NCI-H510A (cell line): ENCODE measurements at places on chromosomes 4 and X.

GRCh38 chr4:57191523-57192034 is 81.4 kb upstream of the IGFBP7 start:
- no peak for DNase-seq

DNA sequence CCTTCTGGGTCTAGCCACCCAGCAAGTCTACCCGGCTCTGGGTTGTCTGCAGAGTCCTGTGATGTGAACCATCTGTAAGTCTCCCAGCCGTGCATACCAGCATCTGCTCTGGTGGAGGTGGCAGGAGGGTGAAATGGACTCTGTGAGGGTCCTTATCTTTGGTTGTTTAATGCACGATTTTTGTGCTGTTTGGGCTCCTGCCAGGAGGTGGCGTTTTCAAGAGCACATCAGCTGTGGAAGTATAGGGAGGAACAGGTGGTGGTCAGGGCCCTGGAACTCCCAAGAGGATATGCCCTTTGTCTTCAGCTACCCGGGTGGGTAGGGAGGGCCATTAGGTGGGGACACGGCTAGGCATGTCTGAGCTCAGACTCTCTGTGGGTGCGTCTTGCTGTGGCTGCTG is 66.5 kb upstream of the ZFP42 start:
- no peak for DNase-seq

GRCh38 chr4:70844180-70844579 is 4.5 kb upstream of the GRSF1 start:
- no peak for DNase-seq

DNA sequence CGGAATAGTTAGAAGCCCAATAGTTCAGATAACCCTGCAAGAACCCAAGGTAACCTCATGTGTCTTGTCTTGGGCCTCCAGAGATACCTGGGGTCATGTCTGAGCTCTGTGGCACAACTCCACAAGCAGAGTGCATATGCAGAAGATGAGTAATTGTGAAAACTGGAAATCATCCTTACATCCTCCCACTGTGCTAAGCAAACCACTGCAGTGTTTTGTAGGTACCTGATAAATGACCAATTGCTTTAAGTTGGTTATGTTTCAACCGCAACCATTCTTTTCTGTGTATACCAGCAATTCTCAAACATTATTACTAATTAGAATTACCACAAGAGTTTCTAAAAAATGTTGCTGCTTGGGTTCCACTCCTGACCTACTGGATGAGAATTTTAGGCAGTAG is 73.2 kb downstream of the CBLL2 start:
- DNase-seq, result no peak

DNA sequence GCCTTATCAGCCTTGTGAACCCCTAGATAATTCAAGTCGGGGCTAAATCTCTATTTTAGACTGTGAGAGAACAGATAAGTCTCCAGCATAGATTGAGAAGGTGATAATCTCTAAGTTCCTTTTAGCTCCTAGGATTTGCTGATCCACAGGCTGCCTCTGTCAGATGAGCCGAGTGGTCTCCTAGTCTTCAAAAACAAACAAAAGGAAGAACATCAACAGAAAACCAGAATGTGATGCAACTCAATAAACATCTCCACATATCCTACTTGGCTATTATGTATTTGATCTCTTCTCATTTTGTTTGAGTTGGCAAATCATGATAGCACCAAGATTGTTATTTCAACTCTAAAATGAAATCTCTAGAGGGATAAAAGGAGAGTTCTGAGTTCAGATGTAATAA is 88.4 kb upstream of the SLC7A11 start:
- DNase-seq, result no peak

GRCh38 chr4:37666625-37667071 is 19.5 kb downstream of the RELL1 start:
- no peak for DNase-seq

DNA sequence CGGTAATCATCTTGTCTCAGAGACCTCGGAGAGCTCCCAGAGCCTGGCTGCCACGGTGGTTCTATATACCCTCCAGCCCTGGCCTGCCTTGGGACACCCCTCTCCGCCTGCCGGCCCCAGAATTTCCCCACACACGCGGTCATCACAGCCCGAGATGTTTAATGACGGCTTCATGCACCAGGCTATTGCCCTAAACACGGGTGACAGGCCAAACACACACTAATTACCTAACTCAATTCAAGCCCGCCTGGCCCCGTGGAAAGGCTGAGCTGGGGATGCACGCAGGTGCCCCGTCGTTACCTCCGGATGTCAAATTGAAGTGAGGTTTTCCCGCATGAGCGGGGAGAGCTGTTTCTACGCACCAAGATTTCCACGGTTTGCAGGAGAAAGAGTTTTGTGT is 72.9 kb upstream of the PPP2R3B start:
- DNase-seq, result no peak

DNA sequence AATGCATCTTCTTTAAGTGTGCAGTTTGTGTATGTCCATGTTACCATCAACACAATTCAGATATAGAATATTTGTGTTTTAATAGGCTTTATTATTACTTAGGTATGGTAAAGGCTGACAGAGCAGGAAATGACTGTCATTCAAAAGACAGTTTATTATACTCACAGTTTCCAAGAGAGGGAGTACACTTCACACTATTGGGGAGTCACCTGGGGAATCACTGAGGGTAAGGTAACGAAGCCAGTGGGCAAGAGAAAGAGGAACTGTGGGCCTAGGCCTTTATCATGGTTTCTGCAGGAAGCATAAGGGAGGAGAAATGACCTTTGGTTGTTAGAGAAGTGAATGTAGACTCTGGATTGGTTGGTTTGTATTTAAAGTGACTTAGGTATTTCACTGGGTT is 235.1 kb upstream of the HCCS start:
- DNase-seq, result no peak

- no peak for DNase-seq
These were observed 73.5 kb downstream of the GPAT3 start for GRCh38 chr4:83609365-83609764.

DNA sequence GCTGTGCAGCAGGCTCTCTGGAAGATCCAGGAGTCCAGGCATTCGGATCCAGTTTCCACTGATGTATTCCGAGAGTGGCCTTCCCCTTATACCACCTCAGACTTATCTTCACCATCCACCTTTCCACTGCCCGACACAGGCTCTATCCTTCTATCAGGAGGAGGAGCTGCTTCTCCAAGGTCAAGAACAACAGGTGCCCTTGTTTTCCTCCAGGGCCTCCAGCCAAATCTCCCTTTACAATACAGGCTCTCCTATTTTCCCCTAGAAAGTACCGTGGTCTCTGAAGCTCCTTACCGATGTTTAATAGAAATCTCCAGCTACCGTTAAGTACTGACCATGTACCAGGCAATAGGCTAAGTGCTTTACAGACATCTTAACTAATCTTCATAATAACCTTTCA is 61.3 kb downstream of the AFAP1 start:
- no peak for DNase-seq

DNA sequence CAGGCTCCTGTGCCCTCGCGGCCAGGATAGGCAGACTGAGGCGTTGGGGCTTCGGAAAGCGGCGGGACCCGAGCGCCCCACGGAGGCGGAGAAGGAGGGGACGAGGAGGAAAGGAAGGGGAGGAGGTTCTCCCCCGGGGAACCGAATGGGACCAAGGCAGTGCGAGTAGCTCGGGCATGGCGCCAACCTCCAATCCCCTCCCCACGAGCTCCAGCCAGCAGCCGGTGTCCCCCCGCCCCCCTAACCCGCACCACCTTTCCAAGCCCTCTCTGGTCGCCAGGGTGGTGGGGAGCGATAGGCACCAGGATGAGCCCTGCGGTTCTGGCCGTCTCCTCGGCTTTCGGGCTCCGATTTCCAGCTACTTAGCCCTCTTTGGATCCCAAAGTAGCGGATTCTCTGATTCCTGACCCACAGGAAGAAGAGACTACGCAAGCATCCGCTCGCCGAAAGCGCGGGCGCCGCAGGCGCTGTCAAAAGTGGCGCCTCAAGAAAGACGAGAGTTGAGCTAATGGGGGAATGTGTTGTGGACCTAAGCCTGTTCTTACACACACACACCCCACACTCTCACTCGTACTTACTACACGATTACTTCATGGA is 15.2 kb upstream of the ZIC3 start:
- no peak for DNase-seq

DNA sequence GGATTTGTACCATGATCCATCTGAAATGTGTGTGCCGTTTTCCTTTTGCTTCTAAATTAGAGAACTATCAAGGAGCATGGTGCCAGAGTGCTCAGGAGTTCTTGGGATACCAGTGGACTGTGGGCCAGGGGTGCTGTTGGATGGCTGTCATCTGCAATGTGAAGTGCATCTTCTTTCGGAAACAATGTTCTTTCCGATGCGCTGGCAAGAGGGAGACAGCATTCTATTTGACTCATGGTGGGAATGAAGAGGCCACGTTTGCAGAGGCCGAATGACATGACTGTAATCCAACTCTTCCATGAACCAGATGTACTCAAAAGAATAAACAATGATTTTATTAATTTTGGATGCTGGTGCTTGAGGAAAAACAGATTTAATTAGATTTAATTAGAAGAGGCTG is 45.5 kb downstream of the SORCS2 start:
- no peak for DNase-seq

GRCh38 chrX:19760345-19760744 is 127.1 kb downstream of the SH3KBP1 start:
- DNase-seq, result no peak

- no peak for DNase-seq
These were observed 6.7 kb downstream of the NRK start for GRCh38 chrX:105829011-105829410.

DNA sequence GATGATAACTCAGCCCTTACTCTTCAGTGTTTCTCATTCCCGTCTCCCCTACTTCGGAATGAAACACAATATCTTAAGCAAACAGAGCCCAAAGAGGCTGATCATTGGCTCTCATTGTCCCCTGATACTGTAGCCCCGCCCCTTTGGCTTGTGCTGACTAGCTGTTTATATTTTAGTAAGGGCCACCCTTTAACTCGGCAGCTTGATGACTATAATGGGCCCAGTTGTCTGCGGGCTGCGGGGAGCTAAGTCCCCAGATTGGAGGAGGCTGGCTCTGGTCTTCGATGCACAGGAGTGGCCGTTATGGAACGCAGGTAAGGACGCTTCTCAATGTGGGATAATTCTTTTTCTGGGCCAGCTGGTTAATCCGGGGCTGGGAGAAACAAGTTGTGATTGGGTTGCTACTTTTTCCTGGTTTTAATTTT is at the start of gene TRIM2:
Gene TRIM2 (plus strand): TSS at position 197 of the 425 bp plus-strand sequence. CDS start 88 bp downstream, at position 285.
- DNase-seq, result peak; percentile 71

GRCh38 chr4:6365545-6366086 is 96.0 kb downstream of the WFS1 start:
- DNase-seq, result no peak

GRCh38 chr4:139314047-139314800 is 11.9 kb upstream of the NDUFC1 start:
- DNase-seq, result no peak

- DNase-seq, result no peak
These were observed 11.1 kb downstream of the TXLNG start for GRCh38 chrX:16797358-16797757.

DNA sequence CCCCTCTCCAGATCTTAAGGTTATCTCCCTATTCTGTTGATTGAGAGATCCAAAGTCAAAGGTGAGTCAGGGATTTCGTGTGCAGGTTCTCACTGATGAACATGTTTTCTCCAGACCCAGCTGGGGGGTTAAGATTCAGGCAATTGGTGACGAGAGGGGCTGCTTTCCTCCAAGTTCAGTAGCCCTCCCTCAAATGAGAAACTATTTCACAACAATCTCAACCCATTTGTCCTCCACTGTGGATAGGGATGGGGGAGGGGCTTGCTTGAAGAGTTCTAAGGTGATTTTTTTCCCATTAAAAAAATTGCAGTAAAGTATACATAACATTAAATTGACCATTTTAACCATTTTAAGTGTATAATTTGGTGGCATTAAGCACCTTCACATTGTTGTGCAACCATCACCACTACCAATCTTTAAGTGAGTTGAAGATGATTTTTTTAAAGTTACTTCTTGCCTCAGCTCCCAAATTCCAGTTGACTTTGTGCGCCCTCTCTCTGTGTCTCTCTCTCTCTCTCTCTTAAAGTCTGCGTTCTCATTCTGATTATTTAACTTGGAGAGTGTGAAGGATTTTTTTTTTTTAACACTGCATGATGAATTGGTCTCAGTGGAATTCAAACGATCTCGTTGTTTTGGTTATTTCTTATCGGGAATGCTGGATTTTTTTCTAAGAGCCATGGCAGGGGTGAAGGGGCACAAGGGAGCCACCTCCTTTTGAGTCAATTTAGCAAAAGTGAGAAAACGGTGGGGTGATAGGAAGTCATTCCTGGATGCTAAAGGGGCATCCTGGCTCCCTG is 175.9 kb downstream of the SHROOM3 start:
- DNase-seq, result no peak

DNA sequence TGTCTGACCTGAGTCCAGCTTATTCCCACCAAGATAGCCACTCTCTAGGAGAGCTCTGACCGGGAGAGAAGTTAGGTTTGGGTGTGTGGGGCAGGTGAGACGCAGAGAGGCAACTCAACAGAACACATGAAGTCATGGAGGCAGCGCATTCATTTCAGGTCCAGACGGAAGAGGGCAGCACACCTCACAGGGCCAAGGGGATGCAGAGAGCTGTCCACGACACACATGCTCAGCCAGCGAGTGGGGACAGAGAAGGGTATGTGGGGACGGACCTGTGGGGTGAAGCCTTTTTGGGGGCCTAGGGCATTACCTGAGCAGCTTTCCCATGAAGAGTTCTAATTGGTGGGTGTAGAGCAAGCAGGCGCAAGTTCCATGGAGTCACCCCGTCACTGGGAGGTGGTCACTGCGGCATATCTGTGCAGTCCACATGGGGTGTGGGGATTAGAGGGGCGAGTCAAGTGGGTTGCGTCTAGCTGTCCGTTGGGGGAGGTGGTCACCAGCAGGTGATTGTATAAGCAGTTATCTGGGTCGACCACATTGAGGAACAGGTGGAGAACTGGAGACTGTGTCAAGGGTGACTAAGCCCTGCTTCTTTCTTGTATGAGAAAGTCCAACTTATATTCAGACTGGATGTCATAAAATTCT is 24.3 kb upstream of the UXT start:
- no peak for DNase-seq

DNA sequence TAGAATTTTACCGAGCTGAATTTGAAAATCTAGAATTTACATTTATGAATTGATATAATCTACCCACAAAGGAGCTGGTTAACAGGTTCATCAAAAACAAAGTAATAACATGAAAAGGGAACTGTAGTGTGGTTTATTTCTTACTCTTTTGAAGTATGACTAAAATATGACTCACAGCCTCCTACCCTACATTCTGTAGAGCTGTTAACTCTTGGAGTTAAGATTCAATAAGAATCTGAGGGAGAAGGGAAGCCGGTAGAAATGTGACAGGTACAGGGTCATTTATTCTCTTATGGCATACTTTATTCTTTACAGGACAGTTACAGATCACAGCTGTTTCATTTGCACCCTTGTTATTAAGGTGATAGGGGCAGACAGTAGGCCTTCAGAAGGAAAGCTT is 132.2 kb upstream of the FAM47B start:
- no peak for DNase-seq
